T-helper 17 cell (primary cell): ENCODE measurements at places on chromosomes 12 and 14.
A peak's percentile ranks its signal among the peaks of the same experiment; 100 is the strongest.

- DNase-seq: no peak
These were observed 66.4 kb downstream of the WNK1 start for GRCh38 chr12:818733-819132.

DNA sequence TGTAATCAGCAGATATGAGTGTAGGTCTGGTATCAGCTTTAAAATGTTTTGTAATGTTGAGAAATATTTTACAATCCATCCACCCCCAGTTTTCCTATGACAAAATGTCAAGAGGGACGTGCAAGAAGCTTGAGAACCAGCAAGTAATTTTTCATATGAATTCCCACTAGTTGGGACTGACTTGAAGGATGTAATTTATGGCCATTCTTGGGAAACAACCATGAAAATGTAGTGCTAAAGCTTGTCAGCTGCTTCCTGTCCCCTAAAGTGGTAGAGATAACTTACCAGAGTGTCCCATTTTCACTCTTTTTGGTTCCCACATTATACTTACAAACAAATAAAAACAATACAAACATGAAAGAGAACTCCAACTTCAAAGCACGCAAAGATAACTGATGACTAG, 63.9 kb downstream of the RERG start:
- no peak for DNase-seq

DNA sequence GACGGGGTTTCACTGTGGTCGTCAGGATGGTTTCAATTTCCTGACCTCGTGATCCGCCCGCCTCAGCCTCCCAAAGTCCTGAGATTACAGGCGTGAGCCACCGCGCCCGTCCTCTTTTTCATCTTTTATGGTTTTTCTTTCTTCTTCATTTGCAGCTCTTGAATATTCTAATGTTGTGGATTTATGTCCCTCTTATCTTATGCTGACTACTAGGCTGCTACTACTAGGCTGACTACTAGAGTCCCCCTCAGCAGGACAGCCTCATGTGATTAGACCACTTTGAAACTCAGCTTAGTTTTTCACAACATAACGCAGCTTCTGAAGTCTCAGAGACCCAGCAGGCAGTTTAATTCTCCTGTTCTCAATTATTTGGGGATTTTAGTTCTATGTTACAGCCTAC, 857 bp upstream of the CLEC4E start:
- DNase-seq: no peak

- no peak for DNase-seq
These were observed 42.3 kb upstream of the BATF start for GRCh38 chr14:75479770-75480600.

GRCh38 chr12:30692470-30692869, 3.2 kb downstream of the IPO8 start:
- DNase-seq: no peak

DNA sequence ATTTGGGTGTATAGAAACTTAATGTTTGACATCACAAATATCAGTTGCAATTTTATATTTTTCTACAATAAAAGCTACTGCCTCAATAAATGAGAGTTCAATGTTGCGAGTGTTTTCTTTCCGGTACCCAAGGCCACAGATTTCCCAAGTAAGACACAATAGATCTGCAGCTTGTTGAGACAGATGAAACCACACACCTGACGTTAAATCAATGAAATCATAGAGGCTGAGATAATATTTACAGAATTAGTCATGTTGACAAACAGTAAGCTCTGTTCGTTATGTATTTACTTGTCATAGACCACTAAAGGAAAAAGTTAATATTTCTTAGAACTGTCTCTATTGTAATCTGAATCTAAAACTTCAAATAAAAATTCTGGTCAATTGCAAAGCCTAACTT, 49.2 kb upstream of the PTHLH start:
- no peak for DNase-seq

- DNase-seq: peak; percentile 32
These were observed 1318.4 kb downstream of the TMEM121 start for GRCh38 chr14:106844608-106845285.

GRCh38 chr12:50333441-50333840, 50.1 kb upstream of the LIMA1 start:
- no peak for DNase-seq

DNA sequence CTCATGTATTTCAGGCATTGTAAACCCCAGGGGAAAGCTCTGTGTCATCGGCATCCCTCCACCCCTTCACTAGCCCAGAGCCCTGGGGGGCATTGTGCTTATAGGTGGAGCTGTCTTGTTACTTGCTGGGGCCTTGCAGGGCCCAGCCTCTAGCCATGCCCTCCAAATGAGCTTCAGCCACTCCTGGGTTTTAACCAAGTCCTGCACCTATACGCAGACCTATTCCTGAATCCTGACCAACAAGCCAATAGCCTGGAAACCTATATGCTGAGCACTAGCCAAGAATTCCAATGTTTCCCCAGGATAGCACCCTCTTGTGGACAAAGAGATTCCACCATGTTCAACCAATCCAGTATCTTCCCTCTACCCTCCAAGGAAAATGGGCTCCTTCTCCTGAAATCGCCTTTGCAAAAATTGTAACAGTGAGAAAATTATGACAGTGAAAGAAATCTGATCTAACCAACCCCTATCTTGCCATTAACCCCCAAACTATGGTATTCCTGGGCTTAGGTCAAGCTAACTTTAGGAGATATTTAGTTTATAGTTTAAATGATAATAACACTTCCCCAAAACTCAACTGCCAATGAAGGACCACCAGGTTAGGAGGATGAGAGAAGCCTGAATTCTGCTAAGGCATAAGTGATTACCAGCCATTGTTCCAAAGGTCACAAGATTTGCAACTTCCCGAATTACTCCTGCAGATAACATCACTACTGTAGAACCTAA, 55.5 kb downstream of the TTC7B start:
- DNase-seq: no peak

DNA sequence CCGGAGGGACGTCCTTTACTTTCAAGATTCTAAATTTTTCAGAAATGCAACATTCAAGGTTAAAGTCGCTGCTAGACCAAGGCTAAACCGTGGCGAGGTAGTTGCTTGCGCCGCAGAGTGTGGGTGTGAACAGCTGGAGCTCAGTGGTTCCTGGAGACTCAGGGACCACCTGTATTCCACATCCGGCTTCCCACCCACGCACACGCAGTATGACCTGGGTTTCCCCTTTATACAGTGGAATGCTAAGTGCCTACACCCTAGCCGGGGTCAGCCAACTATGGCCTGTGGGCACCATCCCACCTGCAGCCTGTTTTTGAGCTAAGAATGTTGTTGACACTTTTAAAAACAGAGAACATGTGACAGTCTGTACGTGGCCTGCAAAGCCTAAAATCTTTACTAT, 42.9 kb upstream of the TESC start:
- no peak for DNase-seq

DNA sequence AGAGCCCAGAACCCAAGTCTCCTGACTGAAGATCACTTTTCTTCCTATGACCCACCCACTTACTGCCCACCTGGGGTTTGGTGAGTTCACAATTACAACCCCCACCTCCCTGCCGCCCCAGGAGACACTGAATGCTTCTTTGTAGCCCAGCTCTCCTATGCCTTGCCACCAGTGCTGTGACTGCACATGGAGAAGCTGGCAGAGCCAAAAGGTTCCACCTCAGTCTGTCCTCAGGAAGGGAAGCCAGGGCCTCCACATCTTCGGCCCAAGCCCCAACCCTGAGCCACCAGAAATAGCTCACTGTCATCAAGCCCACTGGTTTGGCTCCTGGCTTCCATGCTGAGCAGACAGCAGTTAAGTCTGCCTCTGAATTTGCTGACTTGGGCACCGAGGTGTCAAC, 25.6 kb downstream of the OTUB2 start:
- no peak for DNase-seq

DNA sequence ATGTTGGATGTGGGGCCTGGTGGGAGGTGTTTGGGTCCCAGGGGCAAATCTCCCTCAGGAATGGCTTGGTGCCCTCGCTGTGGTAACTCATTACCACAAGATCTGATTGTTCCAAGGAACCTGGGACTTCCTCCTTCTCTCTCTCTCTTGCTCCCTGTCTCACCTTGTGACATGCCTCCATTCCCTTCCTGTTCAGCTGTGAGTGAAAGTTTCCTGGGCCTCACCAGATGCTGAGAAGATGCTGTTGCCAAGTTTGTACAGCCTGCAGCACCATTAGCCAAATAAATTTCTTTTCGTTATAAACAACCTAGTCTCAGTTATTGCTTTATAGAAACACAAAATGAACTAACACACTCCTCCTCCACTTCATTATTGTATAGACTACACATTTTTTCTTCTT, 759.8 kb upstream of the MDGA2 start:
- no peak for DNase-seq

- DNase-seq: no peak
These were observed 23.5 kb downstream of the RBMS2 start for GRCh38 chr12:56545023-56545604.

DNA sequence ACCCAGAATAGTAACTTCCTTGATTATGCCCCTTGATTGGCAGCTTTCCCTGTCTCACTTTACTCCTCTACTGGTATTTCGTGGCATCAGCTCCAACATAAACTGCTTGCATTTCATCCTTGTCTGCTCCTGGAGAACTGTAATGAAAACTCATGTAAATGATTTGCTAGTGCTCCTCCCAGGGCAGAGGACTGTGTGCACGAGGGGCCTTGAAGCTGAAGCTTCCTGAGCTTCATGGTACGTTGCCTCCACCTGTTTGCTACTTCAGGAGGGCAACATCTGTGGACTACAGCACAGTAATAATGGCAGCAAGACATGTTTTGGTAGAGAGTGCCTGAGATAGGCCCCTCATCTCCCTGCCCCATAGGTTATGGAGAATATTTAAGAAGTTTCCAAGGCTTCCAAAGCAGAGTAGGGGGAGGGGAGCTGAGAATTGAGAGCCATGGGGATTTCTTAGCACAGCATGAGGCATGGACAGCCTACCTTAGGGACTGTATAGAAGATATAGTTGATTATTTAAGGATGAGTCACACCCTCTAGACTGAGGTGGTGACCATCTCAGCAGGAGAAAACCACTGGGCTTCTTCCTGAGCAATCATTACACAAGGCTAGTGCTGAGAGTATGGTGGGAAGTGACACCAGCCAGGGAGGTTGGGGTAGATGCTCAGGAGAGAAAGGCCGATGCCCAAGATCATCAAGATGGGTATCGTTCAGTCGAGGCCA, 29.5 kb downstream of the CCDC198 start:
- no peak for DNase-seq

DNA sequence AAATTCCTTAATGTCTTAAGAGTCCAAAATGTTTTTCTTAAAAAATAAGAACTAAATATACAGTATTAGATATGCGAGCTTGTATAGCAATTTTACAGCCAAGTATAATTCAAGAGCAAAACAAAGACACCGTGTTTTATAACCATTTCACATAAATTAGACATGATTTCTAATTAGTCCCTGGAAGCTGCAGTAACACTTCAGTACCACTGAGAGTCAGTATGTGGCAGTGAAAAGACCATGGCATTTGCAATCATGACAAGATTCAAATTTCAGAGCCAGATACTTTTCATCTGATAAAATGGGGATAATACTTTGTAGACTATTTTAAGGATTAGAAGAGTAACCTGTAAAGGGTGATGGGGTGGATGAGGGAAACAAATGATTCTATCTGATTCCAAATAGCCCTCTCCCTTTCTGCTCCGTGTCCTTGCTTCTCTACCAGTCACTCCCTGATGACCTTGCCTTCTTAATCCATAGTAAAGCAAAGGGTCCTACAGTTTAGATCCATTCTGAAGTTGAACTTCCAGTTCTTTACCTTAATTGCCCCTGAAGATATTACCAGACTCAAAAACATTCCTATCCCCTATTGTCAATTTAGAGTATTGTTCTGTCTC, 145.4 kb upstream of the ABCD2 start:
- DNase-seq: no peak

- no peak for DNase-seq
These were observed 15.8 kb upstream of the RIOX1 start for GRCh38 chr14:73474952-73475351.

- DNase-seq: no peak
These were observed 5.8 kb downstream of the CCNB1IP1 start for GRCh38 chr14:20327005-20327869.

- DNase-seq: no peak
These were observed 62.7 kb upstream of the PELI2 start for GRCh38 chr14:56055511-56055910.

- no peak for DNase-seq
These were observed 90.8 kb downstream of the EPS8 start for GRCh38 chr12:15698377-15698871.

- DNase-seq: peak; percentile 69
These were observed 22.3 kb downstream of the PLEKHG3 start for GRCh38 chr14:64726585-64726890.

GRCh38 chr14:73455294-73455693, 3.1 kb downstream of the NUMB start:
- DNase-seq: no peak

DNA sequence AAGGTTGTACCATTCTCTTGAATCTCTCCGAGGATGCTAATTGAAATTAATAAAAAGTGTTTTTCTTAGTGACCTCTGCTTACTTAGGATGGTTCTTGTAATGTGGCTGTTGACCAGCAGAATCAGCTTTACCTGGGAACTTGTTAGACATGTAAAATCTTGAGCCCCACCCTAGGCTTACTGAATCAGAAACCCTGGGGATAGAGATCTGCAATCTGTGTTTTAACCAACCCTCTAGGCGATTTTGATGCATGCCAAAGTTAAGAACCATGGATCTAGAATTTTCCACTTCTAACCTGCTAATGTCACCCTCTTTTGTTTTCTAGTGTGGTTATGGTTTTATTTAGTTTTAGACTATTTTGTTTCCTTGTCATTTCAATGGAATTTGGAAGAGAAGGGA, 6.5 kb downstream of the NUBPL start:
- no peak for DNase-seq

DNA sequence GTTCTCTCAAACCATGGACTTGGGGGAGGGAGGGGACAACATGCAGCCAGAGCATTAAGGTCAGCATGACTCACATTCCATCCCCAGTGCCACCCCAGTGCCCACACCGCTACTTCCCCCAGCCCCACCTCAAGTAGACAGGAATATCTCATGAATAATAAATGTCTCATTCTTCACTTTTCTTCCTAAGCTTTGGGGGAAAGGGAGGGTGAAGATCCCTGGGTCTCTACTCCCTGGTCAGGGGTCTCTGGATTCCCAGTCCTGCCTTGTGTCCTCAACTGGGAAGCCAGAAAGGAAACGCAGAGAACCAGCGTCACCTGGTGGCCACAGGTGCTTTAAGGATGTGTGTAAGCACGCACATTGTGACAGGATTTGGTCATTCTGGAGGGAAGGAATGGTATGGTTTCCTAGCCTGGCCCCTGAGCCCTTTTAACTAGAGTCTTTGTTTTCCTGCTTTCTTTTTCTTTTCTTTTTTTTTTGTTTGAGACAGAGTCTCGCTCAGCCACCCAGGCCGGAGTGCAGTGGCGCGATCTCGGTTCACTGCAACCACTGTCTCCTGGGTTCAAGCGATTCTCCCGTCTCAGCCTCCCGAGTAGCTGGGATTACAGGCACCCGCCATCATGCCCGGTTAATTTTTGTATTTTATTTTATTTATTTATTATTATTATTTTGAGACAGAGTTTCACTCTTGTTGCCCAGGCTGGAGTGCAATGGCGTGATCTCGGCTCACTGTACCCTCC, 3.4 kb downstream of the GPR84 start:
- no peak for DNase-seq

- no peak for DNase-seq
These were observed 41.9 kb downstream of the EID3 start for GRCh38 chr12:104345234-104346066.
